ENCODE measurements at places on chromosomes 5 and 9.

DNA sequence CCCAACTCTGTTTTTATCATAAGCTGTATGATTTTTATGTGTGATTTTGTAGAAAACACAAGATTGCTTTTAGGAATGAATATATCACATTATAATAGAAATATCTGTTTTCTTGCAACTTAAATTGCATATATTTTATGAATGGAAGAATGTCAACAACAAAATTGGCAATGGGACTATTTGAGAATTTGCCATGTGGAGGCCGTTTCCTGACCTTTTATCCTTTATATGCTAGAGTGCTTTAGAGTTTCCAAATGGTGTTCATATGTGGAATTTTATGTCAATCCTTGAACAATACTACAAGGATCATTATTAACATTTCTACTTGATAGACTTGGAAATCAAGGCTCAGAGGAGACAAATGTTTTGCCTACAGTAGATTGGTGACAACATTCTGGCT, 34.2 kb downstream of the ITGA1 start:
- no peak for DNase-seq

- no peak for DNase-seq
Observed at GRCh38 chr5:167678481-167678880, 613.0 kb upstream of the WWC1 start.

GRCh38 chr9:87834357-87834756, 48.3 kb upstream of the SPATA31E1 start:
- no peak for DNase-seq

DNA sequence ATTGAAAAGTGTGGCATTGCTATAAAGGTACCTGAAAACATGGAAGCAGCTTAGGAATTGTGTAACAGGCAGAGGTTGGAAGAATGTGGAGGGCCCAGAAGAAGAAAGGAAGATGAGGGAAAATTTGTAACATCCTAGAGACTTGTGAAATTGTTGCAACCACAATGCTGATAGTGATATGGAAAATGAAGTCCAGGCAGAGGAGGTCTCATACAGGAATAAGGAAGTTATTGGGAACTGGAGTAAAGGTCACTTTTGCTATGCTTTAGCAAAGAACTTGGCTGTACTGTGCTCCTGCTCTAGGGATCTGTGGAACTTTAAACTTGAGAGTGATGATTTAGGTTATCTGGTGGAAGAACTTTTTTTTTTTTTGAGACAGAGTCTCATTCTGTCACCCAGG, 43.5 kb downstream of the PTPDC1 start:
- no peak for DNase-seq

DNA sequence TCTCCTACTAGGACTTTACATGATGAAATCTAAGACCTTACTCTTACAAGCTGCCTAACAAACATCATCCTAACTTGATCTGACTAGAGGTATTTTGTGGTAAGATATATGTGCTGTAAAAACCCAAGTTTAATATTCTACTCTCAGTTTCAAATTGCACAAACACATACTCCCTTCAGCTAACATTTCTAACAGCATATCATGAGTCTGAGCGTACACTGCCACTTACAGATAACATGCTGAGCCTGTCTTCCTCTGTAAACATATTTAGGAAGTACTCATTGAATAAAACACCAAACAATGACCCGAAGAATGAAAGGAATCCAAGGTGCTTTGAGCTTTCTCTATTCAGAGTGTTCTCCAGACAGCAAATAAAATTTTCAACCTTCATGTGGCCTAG, 7.9 kb upstream of the ESM1 start:
- no peak for DNase-seq

All from posterior cingulate gyrus (tissue), 11 donors.